ENCODE measurements at places on chromosomes 5 and 9.

DNA sequence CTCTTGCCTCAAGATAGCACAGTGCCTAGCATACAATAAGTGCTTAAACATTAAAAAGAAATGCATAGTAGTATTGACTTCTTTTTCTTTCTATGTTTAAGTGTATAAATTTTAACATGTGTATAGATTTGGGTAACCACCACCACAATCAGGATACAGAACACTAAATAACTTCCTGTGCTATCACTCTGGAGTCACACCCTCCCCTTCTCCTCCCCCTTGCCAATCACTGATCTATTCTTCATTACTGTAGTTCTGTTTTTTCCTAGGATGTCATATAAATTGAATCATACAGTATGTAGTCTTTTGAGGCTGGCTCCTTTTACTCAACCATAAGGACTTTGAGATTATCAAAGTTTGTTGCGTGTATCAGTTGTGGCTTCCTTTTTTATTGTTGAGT lies 68.5 kb downstream of the OSTF1 start:
- no peaks in the 10 kb centered on the region for H3K36me3 ChIP-seq
- H3K4me3 ChIP-seq: no peak overlapping the region
- no peaks in the 10 kb centered on the region for H3K27me3 ChIP-seq
- no peak overlapping the region for H3K27ac ChIP-seq
- DNase-seq: no peak

- no peaks in the 10 kb centered on the region for H3K27me3 ChIP-seq
- no peak for DNase-seq
- peaks cover 35% of the 10 kb centered on the region for H3K36me3 ChIP-seq
These were observed 31.6 kb downstream of the NNT start for GRCh38 chr5:43634621-43635020.

DNA sequence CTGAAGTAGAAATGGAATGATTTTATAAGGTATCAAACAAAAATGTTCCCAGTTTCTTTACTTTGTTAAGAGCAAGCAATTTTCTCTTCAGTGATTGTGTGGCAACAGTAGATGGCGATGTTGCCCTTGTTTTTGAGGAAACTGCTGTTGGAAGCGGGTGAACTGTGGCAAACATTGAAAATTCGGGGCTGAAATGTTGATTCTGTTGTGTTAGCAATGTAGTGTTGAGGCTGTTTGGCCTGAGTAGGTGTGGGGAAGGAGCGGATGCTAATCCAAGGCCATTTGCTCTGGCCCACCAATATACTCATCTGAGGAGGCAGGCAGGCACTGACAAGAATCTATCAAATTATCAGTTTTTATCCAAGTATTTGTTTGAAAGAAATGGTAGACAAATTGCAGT lies 129.8 kb downstream of the SLC12A2 start:
- no peaks in the 10 kb centered on the region for H3K36me3 ChIP-seq
- no peak overlapping the region for H3K4me3 ChIP-seq
- peaks cover 2% of the 10 kb centered on the region for H3K4me1 ChIP-seq
- no peak overlapping the region for H3K27ac ChIP-seq
- H3K27me3 ChIP-seq: peaks cover 3% of the 10 kb centered on the region

DNA sequence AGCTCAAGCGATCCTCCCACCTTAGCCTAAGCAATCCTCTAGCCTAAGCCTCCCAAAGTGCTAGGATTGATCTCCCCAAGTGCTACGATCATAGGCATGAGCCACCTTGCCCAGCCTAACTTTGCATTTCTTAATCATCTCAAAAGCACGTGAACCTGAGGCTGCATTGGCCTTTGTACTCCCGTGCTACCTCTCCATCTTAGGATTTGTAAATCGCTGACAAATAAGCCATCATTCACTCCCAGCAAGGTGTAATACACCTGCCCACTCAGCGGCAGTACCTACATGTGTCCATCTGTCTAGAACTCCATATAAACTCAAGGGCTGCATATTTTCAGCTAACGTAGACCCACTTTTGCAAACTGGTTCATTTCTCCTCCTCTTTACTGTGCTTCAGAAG lies 2.8 kb downstream of the ANKH start:
- H3K4me3 ChIP-seq: peak overlapping the region; percentile 98
- H3K27me3 ChIP-seq: no peaks in the 10 kb centered on the region
- peaks cover 30% of the 10 kb centered on the region for H3K4me1 ChIP-seq
- peaks cover 22% of the 10 kb centered on the region for H3K36me3 ChIP-seq
- peak overlapping the region; percentile 95 for H3K27ac ChIP-seq

- peaks cover 5% of the 10 kb centered on the region for H3K36me3 ChIP-seq
- H3K4me3 ChIP-seq: peak overlapping the region; percentile 46
- peak; percentile 17 for DNase-seq
- peaks cover 22% of the 10 kb centered on the region for H3K4me1 ChIP-seq
- H3K27ac ChIP-seq: no peak overlapping the region
These were observed 112.8 kb downstream of the GCNT1 start for GRCh38 chr9:76571743-76572146.

- H3K27ac ChIP-seq: no peak overlapping the region
- H3K27me3 ChIP-seq: no peaks in the 10 kb centered on the region
- no peaks in the 10 kb centered on the region for H3K4me1 ChIP-seq
- no peak for DNase-seq
- no peaks in the 10 kb centered on the region for H3K36me3 ChIP-seq
- no peak overlapping the region for H3K4me3 ChIP-seq
These were observed 162.8 kb downstream of the KCTD16 start for GRCh38 chr5:144333336-144333920.

GRCh38 chr5:59863777-59864176 lies 29.7 kb downstream of the PDE4D start:
- H3K4me3 ChIP-seq: no peak overlapping the region
- H3K36me3 ChIP-seq: no peaks in the 10 kb centered on the region
- H3K27me3 ChIP-seq: no peaks in the 10 kb centered on the region
- no peak overlapping the region for H3K27ac ChIP-seq
- no peaks in the 10 kb centered on the region for H3K4me1 ChIP-seq
- no peak for DNase-seq
